CD4-positive, alpha-beta T cell treated with Interleukin-15 for 4 hours (primary cell): ENCODE measurements at places on chromosomes 6 and 20.

- DNase-seq, result no peak
These were observed 46.7 kb upstream of the BLCAP start for GRCh38 chr20:37574199-37574890.

DNA sequence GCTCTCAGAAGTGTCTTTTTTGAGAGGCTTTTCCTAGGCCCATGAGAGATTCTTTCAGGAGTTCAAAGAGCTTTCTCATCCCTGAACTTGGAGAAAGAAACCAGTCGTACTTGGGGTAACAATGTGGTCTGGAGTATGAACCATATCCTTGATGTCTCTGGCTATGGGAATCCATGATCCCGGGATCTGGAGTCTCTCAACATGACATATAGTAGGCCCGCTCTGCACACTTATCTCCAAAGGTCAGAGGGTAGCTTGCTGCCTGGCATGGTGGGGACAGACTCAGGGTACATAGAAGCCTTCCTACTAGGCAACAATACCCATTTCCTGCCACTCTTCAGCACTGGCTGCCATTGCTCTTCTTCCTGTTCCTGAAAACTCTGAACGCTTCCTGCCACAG lies 42.2 kb upstream of the NFATC2 start:
- no peak for DNase-seq

GRCh38 chr6:65707126-65707826 lies at the start of gene EYS:
TSS of gene EYS (minus strand) at chr6:65707226. CDS start at chr6:65495410, 211,816 bp downstream.
- DNase-seq, result no peak

GRCh38 chr6:43944908-43945767 lies 175.1 kb downstream of the VEGFA start:
- DNase-seq, result no peak

DNA sequence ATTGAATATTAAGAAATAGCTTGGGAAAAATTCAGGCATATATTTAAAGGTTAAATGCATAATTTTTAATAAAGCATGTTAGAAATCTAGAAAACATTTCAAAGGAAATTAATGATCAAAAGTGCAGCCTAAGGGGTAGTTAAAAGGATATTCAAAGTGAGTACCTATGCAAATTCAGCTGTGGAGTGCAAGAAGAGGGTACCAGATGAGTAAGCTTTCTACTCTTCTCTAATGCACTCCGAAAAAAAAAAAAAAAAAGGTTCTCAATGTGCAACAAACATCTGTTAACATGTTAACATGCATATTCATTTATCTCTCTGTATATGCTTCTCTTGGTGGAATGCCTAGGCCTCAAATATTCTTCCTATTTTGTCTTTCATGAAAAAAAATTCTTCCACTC lies 32.0 kb upstream of the KATNA1 start:
- no peak for DNase-seq

GRCh38 chr20:16004108-16004854 lies 569.0 kb downstream of the KIF16B start:
- no peak for DNase-seq

DNA sequence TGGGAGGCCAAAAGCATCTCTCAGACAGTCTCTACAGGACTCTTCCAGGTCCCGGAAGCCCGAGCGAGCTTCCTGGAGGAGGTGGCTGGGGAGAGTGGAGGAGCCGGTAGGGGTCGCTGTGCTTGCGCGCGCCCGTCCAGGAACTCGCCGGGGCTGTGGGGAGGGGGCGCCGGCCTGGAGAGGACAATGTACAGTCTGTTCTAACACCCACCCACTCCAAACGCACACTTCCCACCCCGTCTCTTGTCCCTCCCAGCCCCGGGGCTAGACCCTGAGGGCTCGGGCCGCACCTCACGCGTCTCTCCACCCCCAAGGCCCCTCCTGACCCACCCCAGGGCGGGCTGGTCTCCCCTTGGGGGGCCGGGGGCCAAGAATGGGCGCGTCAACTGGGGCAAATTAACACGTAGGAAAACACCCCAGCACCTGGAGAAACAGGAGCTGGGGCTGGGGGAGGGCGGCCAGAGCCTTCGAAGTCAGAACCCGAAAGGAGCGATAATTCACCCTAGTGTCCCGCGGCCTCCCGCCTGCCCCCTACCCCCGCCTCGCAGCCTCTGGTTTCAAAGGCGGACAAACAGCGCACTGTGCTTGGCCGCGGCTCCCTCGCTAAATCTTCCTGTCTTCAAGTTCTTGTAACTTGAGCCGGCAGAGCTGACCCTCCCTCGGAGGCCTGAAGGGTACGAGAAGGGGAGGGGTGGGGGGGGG lies 103.2 kb upstream of the FOXP4 start:
- DNase-seq, result no peak
